ENCODE measurements at places on chromosomes 7 and 10.
A peak's percentile ranks its signal among the peaks of the same experiment; 100 is the strongest.

- DNase-seq, result no peak
These were observed 118.3 kb upstream of the ZNF438 start for GRCh38 chr10:31149835-31150512.

- no peak for DNase-seq
These were observed 87.8 kb downstream of the DYNC2I1 start for GRCh38 chr7:158944195-158944594.

DNA sequence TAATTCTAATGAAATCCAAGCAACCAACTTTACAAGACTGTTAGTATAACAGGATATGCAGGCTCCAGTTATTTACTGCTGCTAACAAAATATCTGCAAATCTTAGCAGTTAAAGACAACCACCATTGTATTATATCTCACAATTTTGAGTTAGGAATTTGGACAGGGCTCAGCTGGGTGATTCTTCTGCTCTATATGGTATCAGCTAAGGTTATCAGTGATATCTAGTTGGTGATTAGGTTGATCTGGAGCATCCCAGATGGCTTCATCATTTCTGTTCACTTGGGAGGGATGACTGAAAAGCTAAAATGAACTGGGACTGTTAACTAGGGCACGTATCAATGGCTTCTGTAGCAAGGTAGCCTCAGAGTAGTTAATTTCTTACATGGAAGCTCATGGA lies 105.7 kb downstream of the MBL2 start:
- no peak for DNase-seq

- peak; percentile 63 for DNase-seq
These were observed at the start of gene GALNT11 for GRCh38 chr7:152025077-152025936. Gene GALNT11, plus strand, starts transcription at chr7:152025674. Its CDS starts 68,554 bp downstream, at chr7:152094228.

- DNase-seq, result no peak
These were observed 657.3 kb upstream of the FOXK1 start for GRCh38 chr7:4024806-4025205.

- no peak for DNase-seq
These were observed 82.2 kb downstream of the VOPP1 start for GRCh38 chr7:55490099-55490498.

- DNase-seq, result no peak
These were observed 180.0 kb upstream of the INHBA start for GRCh38 chr7:41882745-41883420.

GRCh38 chr7:50190776-50191175 lies 97.7 kb upstream of the ZPBP start:
- no peak for DNase-seq

- DNase-seq, result no peak
These were observed 3.8 kb upstream of the IL6 start for GRCh38 chr7:22723181-22723601.

- no peak for DNase-seq
These were observed 49.9 kb downstream of the ZNF365 start for GRCh38 chr10:62424026-62424425.

GRCh38 chr7:151700586-151701165 lies 176.2 kb downstream of the PRKAG2 start:
- DNase-seq, result no peak

- DNase-seq, result no peak
These were observed 31.1 kb upstream of the RSBN1L start for GRCh38 chr7:77665161-77665560.

- peak; percentile 28 for DNase-seq
These were observed 2.0 kb downstream of the ZMIZ1 start for GRCh38 chr10:79070606-79071395.

GRCh38 chr7:132956556-132956955 lies 125.3 kb downstream of the CHCHD3 start:
- no peak for DNase-seq

DNA sequence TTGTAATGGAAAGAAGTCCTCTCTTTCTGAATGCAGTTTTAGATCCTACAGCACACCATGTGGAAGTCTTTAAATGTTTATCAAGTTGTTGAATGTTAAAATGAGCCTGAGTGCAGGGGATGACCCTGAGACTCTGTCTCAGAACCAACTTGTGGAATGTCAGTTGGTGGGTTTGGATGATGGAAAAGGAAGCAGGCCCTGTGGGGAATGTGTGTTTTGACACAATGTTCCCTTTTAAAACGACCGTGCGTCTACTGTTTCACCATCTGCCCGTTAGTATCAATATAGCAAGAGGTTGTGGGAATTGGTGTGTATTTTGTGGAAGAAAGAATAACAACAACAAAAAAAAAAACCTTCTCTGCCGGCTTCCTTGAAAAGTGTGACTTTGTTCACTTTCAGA lies 8.3 kb downstream of the DYNC1I1 start:
- no peak for DNase-seq

DNA sequence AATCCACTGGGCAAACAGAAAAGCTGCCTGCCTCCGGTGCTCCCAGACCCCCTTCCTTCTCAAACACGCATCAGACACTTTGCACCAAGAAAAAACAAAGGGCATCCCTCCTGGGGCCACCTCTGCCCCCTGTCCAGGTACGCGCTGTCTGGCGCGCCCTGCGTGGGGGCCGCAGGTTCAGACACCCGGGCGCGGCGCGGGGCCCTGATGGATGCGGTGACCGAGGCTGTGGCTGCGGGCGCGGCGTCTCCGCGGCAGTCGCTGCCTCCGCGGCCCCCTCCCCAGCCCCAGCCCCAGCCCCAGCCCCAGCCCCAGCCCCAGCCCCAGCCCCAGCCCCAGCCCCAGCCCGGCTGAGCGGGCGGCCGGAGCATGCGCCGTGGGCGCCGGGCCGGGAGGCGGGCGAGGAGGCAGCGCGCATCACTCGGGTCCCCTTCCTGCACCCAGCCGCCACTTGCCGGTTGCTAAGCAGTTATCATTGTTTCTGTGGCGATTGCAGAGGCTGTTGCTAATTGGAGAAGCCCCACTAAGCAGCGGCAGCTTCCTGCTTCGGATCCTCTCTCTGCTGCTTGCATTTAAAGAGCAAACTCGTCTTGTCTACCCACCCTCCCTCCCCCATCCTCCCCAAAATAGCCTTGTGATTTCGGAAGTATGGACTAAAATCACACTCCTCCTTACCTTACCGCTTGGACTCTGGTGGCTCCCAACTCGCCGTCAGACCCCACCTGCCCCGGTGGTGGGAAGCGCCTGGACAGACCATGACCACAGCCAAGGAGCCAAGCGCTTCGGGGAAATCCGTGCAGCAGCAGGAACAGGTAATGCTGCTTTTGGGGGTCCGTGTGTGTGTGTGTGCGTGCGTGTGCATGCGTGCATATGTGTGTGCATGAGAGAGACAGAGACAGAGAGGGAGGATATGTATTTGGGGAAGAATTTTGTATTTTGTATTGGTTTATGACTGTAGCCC lies 252.8 kb downstream of the DPP6 start:
- DNase-seq, result no peak

GRCh38 chr7:141201145-141201885 lies 127.5 kb downstream of the TMEM178B start:
- DNase-seq, result no peak

- DNase-seq, result no peak
These were observed 72.6 kb downstream of the ADAM12 start for GRCh38 chr10:126315494-126316177.

DNA sequence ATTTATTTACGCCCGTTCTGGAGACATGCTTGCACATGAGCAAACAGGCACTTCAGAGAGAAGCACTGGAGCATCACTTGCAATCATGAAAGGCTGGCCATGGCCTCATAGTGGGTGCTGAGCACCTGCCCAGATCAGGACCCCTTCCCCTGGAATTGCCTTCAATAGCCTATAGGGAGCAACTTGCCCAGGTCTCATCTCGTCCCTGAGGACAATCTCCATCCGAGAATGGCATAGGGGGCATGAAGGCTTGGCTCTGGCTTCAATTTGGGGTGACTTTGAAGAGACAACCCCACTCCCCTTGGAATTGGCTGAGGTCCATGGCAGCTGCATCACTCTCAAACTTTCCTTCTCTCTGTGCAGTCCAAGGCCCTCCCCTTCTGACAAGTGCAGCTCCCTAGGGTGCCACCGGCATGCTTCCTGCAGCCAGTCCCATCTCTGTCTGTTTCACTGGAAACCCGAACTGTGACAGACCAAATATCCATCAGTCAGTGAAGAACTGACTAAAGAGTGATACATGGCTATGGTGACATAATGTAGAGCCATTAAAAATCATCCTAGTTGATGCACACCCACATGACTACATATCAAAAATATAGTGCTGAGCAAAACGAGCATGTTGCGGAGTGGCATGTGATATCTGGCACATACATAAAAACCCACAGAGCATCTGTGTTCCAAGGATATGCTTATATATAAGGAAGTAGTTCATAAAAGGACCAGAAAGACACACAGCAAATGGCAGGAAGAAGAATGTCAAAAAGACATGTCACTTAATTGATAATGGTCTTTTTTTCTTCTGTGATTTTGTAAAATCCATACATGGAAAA lies 12.4 kb downstream of the GDF2 start:
- no peak for DNase-seq

- DNase-seq, result no peak
These were observed 24.6 kb downstream of the HTR5A start for GRCh38 chr7:155094636-155095135.

DNA sequence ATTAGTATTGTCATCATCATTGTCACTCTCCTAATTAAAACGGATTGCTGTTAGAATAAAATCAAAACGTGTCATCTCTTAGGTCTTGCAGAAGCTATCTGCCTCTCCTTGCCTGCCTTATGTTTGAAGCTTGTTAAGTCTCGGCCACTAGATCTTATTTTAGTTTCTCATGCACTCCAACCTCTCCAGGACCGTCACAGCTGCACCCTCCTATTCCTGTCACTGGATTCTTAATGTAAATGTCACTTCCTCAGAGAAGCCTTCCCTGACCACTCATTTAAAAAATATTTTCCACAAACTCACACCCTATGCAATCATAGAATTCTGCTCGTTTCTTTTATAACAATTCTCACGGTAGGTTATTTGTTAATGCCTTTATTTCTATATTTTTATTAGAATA lies 103.9 kb upstream of the DKK1 start:
- no peak for DNase-seq

GRCh38 chr10:17510242-17510908 lies 56.0 kb upstream of the ST8SIA6 start:
- DNase-seq, result no peak

GRCh38 chr10:100980311-100980710 lies 7.0 kb downstream of the MRPL43 start:
- no peak for DNase-seq

GRCh38 chr7:131843898-131844331 lies 287.5 kb upstream of the PODXL start:
- peak; percentile 75 for DNase-seq

DNA sequence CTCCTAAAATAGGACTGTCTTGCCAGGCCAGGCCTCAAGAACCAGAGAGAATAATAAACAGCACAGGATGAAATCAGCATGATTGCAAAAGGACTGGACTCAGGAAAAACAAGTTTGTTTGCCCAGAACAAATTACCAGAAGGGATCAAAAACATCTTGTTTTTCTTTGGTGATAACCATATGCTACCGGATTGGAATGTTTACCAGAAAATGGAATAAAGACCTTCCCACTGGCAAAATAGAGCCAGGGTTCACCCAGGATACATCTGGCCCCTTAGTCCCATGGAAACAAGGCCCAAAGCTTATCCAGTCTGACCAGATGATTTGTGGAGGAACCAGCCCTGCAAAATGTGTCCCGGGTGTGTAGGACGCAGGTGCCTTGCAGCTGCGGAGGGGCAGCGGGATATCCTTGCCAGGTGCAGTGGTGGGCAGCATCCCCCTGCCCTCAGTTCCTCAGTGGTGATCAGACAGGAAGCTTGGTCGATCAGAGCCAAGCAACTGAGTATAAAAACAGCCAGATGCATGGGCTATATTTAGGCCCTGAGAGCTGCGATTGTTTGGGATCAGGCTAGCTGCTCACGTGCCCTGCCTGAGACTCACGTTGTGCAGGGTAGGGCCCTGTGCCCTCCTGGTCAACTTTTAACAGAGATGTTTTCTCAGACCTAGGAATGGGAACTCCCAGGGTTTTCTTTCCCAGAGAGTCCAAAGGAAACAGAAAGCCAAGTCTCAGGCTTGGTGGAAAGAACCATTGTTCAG lies 4.6 kb upstream of the ZNF22 start:
- DNase-seq, result peak; percentile 28

GRCh38 chr10:84065804-84066601 lies 73.3 kb upstream of the GHITM start:
- no peak for DNase-seq

- DNase-seq, result no peak
These were observed 659 bp downstream of the FIGNL1 start for GRCh38 chr7:50449501-50449880.

DNA sequence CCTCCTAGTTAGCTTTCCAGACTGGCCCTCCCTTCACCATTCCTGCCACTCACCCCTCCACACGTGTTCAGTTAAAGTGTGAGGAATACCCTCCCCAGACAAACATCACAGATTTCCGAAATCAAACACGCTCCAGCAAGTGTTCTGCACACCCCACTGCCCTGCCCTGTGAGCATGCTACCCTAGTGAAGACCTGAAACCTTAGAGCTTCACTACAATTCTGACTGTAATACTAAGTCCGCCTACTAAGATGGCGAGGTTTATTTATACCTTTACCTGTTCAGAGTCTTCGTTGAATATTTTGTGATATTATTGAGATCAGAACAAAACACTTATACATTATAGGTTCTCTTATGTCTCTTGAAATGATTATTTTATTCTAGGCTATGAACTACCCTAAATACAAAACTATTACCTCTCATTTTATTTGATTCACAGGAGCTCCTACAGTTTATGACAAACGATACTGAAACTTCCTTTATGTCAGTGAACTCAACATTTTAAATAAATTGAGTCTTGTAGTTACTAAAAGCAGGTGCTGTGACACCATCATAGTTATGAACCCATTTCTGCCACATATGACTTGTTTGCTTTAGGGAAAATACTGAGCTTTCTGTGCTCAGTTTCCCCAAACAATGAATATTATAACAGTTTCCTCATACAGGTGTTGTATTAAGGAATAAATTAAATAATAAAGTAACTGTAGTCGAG lies 8.6 kb downstream of the SCIN start:
- DNase-seq, result no peak

DNA sequence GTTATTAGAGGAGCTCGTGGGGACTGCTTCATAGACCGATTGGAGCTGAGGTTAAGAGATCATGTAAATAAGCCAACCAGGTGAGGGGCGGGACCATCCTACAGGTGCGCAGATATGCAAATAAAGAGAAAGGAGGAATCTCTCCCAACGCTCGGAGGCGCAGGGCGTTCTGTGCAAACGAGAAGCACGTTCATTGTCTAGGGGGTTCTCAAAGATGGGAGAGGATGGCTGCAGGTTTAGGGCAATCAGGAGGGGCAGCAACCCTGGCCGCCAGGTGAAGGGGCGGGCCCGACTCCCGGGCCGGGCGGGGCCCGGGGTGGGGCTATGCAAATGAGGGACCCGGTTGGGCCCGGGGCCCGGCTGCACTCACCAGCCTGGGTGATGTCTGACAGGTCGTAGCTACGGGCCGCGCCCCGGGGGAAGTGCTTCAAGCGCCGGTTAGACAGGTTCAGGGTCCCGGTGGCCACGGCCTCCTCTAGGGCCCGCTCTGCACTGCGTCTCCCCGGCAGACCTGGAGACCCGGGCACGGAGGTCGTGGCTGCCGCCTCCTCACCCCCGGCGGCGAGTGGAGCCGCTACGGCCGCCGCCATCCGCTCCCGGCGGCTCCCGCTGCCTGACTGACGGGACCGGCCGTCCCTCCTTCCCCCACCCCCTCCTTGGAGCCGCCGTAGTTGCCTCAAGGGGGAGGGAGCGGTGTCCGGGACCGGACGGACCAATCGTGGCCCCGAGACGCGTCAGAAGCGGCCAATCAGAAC lies at the start of gene LRCH4:
Gene LRCH4 (minus strand): TSS at position 619 of the 755 bp plus-strand sequence. CDS start 29 bp downstream, at position 590.
- DNase-seq, result no peak

All from NCI-H1694 treated with DMSO at 0.1 percent for 48 hours (cell line).